ENCODE measurements at places on chromosomes 6 and 20.
A peak's percentile ranks its signal among the peaks of the same experiment; 100 is the strongest.

DNA sequence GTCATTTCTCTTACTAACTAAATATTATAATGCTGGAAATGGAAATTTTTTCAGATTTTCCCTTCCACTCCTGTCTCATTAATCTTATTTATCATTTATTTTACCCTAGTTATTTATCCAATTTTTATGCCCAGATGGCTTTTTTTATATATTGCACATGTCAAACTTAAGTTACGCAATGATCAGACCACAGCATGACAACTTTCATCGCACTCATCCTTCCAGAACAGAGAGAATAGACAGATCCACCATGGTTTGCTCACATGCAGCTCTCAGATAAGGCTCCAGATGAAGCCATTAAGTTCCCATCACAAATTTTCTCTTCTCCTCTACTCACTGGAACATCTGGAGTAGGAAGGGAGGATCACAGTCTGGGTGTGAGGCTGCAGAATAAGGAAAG, 48.7 kb downstream of the MAP7 start:
- no peak for DNase-seq

DNA sequence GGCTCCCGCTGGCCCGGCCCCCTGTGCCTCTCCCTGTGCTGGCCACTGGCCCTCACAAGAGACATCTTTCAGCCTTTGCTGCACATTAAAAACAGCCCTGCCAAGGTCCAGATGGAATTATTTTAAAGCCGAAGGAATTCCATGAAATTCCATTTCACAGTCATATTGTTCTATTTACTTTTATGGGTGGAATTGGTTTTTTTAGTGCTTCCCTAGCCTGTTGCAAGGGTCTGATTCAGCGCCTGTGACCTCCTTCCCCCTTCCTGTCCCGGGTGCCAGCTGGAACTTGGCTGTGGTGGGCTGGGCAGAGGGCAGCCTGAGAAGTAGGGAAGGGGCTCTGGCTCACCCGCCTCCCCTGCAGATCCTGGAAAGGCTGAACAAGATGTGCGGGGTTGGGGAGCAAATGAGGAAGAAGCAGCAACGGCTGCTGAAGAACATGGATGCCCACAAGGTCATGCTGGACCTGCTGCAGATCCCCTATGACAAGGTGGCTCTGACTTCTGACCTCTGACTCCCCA, 34.3 kb downstream of the UQCC2 start:
- DNase-seq = no peak

DNA sequence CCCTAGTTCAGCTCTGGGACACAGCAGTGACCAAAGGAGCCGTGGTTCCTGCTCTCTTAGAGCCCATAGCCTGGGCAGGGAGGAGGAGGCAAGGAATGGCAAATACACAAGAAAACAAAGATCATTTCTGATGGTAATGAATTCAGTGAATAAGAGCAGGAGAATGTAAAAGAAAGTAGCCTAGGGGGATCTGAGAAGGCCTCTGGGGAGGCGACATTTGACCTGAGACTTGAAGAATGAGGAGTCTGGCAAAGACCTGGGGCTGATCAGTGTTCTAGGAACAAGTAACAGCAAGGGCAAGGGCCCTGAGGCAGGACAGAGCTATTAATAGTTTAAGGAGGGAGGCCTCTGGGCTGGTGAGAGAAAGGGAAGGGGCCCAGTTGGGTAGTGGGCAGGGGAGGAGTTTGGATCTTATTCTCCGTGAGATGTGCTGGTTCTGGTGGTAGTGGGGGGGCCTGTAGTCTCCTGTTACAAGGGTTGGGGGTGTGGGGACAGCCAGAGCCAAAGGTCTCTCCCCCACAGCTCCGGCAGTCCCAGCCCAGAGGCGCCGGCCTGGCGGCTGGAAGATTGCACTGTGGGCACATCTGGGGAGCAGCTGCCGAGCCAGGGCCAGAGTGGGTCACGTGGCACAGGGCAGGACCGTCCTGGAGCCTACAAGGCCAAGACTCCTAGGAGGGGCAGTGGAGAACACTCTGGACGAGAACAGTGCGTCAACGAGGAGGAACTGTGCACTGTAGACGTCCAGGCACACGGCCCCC, 9.3 kb upstream of the ID1 start:
- peak; percentile 91 for DNase-seq

DNA sequence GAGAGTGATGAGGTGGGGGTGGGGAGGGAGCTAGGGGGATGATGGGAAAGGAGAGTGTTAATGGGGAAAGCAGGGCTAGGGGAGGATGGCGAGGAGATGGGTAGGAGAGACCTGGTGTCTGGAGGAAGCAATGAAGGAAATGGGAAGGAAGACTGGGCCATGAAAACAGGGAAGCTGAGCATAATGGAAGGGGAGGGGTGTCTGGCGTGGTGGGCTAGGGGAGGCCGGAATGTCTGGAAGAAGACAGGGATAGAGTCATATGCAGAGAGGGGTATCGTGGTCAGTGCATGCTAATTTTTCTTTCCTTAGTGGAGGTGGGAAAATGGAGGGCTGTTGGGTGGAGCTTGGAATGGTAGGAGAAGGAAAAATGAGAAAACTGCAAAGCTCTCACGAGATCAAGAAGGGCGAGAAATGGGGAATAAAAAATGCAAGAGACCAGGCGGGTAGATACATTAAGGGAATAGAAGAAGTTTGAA, 423 bp downstream of the KLHDC3 start:
- DNase-seq = no peak

GRCh38 chr6:132464538-132465256, 48.2 kb downstream of the STX7 start:
- no peak for DNase-seq

DNA sequence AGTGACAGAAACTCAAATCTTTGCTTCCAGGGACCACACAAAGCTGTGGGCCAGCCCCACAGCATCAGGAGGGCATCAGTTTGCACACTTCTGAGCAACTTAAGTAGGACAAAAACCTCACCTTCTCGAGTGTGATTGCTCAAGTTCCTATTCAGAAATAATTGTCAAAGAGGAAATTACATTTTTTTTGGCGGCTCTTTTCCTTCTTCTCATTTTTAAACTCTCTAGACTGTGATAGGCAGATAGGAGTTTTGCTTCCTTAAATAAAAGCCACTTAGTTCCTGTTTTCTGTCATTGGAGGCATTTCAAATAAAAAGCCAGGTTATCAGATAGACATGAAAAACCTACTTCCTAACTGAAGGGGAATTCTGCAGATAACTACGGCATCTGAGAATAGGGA, 11.2 kb upstream of the TAGAP start:
- DNase-seq = no peak

GRCh38 chr20:41064377-41064776, 35.8 kb downstream of the TOP1 start:
- DNase-seq = no peak

GRCh38 chr6:128098000-128098581, 197.2 kb upstream of the THEMIS start:
- DNase-seq = no peak

DNA sequence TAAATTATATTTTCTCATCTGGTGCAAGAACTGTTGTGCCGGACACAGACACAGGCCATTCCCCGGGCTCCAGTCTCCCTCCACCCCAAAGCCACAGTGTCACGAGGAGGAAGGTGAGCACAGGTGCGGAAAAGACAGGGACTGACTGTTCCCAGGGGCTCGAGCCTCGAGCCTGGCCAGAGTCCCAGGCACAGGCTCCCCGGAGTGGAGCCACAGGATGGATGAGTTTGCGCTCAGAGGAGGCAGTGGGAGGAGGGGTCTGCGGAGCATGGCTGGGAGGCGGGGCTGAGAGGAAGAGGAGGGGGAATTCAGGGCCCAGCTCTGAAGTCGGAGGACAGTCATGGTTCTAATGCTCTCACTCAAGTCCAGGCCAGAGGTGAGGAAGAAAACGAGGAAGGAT, 284.8 kb downstream of the SMOC2 start:
- DNase-seq = no peak

- DNase-seq = peak; percentile 33
Observed at GRCh38 chr6:28488916-28489365, 26.7 kb downstream of the GPX6 start.

GRCh38 chr6:168145747-168146596, 67.0 kb upstream of the FRMD1 start:
- no peak for DNase-seq

GRCh38 chr6:79134699-79135474, 56.8 kb upstream of the PHIP start:
- DNase-seq = no peak

DNA sequence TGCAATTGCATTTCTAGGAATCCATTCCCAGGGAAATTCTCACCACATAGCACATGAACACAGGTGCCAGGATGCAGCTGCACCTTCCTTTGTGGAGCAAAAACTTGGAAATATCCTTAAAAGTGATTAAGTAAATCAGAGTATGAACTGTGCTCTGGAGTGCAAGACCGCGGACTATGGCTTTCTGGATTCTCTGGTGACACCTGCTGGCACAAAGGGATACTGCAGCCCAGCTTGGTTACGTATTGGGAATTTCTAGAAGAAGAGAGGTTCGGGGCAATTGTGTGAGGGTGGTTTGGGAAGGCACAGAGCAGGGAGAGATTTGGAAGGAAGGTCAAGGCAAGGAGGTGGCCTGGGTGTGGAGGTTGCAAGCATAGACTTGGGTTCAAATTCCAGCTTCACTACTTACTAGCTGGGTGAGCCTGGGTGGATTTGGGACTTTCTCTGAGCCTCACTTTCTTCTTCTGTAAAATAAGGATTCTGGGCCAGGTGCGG, 15.9 kb upstream of the PEDS1 start:
- peak; percentile 74 for DNase-seq

GRCh38 chr6:151290877-151291721, 51.3 kb downstream of the AKAP12 start:
- DNase-seq = peak; percentile 68

- DNase-seq = no peak
Observed at GRCh38 chr20:48834278-48834677, 6.5 kb upstream of the PREX1 start.

DNA sequence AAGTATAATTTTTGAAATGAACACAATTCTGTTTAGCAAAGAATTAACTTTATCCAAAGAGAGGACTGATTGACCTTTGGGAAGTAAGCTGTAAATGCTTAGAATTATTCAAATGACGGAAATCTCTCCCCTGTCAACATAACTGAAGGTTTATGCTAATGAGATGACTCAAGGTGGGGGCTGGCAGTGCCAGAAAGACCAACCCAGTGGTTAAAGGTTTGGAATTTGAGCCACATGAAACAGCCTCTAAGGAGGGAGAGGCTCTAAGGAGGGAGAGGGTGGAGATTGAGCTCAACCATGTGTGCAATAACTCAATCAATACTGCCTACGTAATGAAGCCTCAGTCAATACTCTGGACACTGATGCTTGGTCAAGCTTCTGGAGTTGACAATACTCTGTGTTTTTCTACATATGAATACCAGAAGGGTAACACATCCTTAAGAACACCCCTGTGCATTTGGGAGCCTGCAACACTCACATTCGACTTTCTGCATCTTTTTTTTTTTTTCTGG, 123.4 kb upstream of the TENT5A start:
- DNase-seq = no peak

GRCh38 chr6:157997893-157998608, 16.4 kb downstream of the SYNJ2 start:
- DNase-seq = no peak

DNA sequence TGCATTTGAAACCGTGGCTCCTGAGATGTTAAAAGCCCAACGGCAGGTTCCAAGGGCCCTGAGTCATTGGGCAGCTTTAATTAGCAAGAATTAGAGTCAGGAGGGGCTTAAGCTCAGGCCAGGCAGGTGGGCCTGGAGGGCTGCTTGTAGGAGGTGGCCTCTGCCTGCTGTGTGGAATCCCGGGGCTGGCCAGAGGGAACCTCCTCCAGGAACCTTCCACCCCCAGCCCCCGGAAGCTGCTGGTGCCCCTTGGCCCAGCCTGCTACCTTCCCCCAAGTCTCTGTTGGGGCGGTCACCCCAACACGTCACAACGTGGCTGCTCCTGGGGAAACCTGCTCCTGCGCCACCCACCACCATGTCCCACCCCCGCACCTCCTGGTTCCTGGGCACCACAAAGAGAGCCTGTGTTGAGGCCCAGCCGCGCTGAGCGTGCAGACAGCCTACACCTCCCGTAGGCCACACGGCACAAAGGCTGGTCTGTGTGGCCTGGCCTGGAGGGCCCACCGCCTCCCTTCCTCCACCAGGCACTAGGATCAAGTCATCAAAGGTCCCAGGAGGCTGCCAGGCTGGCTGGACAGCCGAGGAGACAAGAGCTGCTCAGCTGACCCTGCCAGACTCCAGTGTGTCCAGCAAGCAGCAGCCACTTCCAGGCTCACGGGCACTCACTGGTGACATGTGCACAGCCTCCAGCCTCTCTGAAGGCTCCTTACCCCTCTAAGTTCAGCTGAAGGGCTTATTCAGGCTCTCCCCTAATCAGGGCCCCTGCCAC, 86.3 kb downstream of the SNX5 start:
- DNase-seq = peak; percentile 51

DNA sequence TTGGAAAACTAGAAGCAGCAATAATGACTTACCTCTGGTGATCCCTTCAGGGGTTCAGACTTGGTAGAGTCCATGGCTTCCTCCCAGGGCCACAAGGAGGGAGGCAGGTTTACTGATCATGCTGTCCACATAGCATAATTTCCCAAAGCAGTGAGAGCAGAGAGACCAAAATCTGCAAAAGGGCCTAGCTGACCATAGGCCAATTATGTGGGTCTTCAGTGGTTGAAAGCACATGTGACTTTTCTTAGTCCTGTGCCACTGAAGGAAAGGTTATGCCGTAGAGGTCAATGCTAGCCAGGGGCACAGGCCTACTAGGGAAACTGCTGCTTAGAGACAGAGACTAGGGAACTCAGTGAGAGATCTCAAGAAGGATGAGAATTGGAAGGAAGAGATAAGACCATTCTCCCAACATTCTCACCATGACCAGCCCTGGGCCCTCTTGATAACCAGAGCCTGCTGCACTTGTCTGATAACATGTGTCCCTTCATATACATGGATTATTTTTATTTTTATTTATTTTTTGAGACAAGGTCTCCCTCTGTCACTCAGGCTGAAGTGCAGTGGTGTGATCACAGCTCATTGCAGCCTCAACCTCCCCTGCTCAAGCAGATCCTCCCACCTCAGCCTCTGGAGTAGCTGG, 2.0 kb upstream of the GTPBP2 start:
- no peak for DNase-seq

- no peak for DNase-seq
Observed at GRCh38 chr20:24017458-24017755, 28.8 kb upstream of the GGTLC1 start.

GRCh38 chr20:38692436-38693411, 31.6 kb upstream of the SLC32A1 start:
- peak; percentile 74 for DNase-seq

- no peak for DNase-seq
Observed at GRCh38 chr6:130457605-130458004, 91.8 kb downstream of the TMEM200A start.

GRCh38 chr6:44727651-44728630, 340.4 kb downstream of the CDC5L start:
- no peak for DNase-seq

GRCh38 chr6:21426841-21427490, 166.6 kb upstream of the SOX4 start:
- no peak for DNase-seq
